Sigmoid colon (tissue), 7 donors: ENCODE measurements at places on chromosomes 1 and 21. TPM values are rescaled to one million over a fixed set of nuclear protein-coding genes. Genes with fewer than 3 reads are reported as not detected.

DNA sequence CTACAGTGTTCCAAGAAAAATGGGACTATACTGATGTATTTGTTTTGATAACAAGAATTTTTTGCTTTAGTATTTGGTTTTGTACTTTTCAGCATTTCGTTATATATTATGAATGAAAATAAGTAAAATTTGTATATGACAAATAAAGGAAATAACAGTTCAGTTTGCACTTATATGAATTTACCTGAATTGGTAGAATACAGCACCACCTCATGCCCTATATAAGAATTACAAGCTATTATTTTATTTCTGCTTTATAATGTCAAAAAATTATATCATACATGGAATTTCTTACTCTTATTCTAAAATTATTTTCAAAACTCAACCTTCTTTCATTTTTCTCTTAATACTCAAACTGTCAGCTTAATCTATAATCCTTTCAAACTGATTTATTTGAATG, 14.6 kb downstream of the EFCAB7 start:
- no peak for DNase-seq

- no peak for DNase-seq
Observed at GRCh38 chr1:235073968-235074522, 54.6 kb downstream of the TOMM20 start.

- no peak for DNase-seq
Observed at GRCh38 chr1:208614610-208615009, 370.4 kb upstream of the PLXNA2 start.

- DNase-seq: no peak
Observed at GRCh38 chr1:159030877-159031447, 21.3 kb downstream of the IFI16 start.

- DNase-seq: no peak
Observed at GRCh38 chr1:235277709-235278108, 50.3 kb downstream of the ARID4B start.

DNA sequence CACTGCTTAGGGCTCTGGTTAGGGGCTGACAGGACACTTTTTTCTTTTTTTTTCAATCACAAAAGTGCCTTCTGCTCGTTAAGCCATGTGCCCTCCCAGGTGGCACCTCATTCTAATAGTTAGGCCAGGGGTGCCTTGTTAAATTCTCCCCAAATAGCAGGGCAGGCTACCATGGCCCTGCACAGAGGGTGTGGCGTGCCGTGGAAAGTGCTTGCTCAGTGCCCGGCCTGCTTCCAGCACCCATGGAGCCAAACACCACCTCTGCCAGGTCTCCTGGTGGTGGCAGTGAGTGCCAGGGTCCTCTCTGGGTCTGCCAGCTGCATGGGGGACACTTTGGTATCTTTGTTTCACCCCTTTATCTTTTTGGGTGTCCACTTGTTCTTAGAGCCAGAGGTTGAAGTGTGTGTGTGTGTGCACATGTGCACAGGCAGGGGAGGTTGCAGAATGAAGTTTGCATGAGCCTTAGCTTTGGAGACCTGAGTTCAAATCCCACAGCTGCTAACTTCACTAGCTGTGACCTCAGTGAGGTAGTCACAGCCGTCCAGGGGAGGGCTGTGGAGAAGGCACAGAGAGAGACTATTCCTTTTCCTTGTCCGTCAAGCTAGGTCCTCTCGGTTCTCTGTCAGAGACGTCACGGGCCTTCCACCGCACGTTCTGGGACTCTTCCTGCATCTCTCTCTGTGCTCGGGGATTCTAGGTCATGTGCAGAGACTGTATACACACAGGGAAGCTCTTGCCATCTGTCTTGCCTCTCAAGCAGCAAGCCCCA, 39.9 kb upstream of the CSF3R start:
- peak; percentile 15 for DNase-seq

DNA sequence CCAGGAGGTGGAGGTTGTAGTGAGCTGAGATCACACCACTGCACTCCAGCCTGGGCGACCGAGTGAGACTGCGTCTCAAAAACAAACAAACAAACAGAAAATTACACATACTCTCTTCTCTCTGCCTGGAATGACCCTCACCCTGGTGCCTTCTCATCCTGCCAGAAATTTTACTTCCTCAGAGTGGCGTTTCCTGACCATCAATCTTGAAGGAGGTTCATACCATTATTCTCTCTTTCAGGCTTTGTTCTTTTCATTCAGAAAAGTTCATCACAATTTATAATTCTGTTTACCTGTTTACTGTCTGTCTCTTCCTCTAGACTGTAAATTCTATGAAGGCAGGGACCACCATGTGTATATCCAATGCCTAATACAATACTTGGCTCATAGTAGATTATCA, 79.3 kb downstream of the RPS6KA1 start:
- DNase-seq: no peak

GRCh38 chr1:26225033-26225831, 8.8 kb upstream of the CEP85 start:
- peak; percentile 70 for DNase-seq

GRCh38 chr1:23909412-23909811, 3.8 kb downstream of the CNR2 start:
- DNase-seq: no peak

DNA sequence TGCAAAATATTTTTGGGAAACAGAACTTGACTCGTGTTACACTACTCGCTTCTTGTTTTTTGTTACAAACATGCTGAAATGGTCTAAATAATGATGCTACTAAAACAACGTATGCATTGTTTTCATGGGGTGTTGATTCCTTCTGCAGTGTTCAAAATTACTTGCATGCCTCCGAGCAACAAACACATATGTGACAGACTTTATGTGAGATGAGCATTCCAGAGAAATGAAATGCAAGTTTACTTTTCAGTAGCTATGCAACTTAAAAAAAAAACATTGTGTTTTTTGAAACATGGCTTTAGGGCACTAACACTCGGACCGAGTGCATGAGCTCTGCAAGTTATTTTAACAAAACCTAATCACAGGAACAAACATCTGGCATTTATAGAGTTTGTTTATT, 84.8 kb downstream of the CAMTA1 start:
- DNase-seq: no peak

GRCh38 chr1:94275083-94275482, 37.7 kb upstream of the ARHGAP29 start:
- DNase-seq: no peak

DNA sequence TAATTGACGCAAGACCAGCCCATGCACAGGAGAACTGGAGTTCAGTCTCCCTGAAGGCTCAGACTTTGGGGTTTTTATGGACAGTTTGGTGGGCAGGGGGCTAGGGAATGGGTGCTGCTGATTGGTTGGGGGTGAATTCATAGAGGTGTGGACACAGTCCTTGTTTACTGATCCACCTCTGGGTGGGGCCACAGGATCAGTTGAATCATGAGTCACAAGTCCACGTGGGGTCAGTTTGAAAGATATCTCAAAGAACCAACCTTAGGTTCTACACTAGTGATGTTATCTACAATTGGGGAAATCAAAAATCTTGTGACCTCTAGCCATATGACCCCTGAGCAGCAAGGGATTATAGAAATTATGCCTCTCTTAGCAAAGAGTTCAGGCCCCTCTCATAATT, 127.9 kb upstream of the L1TD1 start:
- no peak for DNase-seq

- no peak for DNase-seq
Observed at GRCh38 chr21:15121655-15122120, 56.9 kb upstream of the NRIP1 start.

DNA sequence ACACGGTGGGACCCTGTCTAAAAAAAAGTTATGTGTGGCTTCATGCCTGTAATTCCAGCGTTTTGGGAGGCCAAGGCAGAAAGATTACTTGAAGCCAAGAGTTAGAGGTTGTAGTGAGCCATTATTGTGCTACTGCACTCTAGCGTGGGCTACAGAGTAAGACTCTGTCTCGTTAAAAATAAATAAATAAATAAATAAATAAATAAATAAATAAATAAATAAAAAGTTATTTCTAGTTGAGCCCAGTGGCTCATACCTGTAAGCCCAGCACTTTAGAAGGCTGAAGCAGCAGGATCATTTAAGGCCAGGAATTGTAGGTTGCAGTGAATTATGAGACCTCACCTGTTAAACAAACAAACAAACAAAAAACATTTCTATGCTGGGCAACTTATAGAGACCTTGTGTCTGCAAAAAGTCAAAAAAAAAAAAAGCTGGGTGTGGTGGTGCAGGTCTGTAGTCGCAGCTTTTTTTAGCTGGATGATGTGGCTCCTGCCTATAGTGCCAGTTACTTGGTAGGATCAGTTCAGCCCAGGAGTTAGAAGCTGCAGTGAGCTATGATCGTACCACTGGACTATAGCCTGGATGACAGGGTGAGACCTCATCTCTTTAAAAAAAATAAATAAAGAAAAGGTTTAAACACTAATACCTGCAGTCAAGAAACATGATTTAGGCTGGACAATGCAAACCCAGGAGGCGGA, 25.6 kb downstream of the GON4L start:
- DNase-seq: no peak

DNA sequence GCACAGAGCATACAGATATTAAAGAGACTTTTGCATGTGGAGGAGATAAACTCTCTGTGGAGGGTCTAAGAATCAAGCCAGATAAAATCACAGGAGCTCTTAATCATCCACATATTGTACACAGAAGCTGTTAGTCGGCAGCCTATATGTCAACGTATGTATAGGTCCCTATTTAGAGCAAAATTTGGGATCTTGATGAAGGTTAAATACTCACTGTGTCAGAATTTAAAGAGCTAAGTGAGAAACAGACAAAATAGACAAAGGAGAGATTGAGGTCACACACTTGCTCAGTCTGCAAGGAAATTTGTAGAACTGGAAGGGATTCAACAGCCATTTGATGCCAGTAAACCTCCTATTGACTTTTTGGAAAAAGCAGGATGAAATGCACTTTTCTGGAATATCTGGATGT, 4.1 kb upstream of the IRF2BP2 start:
- DNase-seq: no peak

DNA sequence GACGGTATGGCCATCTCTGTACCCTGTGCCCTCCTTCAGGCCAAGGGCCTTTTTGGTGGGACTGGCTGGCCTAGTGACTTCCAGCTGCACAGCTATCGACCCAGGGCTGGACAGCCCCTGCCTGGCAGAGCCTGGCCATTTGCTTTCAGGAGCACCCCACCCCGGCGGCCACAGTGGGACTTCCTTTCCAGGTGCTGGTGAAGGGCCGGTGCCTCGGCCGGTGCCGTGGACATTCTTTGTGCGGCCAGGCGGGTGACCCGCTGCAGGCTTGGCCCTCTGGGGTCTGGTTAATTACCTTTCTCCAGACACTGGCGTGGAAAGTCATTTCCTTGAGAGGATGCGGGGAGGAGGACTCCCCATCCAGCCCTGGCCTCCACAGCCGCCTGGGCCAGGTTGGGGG, 50.1 kb downstream of the PRDM16 start:
- DNase-seq: no peak

GRCh38 chr1:156849151-156849496, 9.8 kb downstream of the INSRR start:
- DNase-seq: no peak

GRCh38 chr1:78101514-78101913, 55.7 kb downstream of the GIPC2 start:
- DNase-seq: no peak

DNA sequence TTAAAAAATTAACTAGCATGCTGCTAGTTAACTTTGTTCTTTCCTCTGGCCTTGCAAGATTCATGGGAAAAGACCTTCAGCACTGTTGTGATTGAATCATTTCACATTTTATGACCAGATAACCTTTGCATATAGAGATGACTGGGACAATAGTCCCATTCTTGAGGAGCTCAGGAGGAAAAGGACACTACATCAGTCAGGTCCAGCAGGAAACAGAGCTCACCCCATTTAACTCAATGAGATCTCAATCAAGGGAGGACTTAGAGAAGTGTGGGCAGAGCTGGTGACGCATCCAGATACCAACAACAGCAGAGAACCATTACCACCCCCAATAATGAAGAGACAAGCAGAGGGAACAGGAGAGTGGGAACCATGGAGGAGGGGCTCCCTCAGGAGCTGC, 109.4 kb upstream of the GUCA2B start:
- DNase-seq: no peak

DNA sequence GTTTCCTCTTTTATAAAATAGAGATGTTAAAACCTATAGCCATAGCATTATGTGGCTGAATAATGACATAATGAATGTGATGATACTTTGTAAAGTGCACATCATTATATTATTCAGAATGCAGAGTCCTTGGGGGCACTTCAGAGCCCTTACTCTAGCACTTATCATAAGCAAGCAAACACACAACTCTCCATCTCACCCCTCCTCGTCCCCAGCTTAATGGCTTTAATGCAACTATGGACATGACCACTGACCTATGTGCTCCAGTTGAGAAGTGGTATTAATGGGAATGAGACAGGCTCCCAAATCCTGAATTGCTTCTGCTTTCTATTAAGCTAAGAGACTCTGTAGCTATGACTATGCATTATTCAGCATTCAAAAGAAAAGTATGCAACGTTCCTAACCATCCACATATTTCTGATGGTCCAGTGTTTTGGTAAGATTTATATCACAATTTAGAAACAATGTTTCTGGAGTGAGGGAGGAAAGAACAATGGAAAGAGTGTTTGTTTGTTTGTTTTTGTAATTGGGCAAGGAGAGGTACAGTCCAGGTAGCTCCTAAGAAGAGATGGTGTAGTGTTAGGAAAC, 194.0 kb upstream of the PLXNA2 start:
- DNase-seq: no peak

DNA sequence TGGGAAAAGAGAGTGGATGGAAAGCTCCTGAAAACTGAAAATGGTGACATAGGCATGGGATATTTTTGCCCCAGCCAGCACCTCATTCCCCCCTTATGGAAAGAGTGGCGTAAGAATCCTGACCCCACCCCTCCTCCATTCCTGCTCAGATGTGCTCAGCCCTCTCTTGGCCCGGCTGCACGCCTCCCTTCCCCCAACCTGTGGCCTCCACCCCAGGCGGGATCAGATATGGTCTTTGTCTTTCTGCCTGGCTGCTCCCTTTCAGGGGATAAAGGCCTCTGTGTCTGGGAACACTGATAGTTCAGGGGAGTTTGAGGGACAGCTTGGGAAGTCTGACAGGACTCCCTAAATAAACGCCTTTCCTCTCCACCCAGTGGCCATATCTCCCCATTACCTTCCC, 49.8 kb downstream of the KIRREL1 start:
- no peak for DNase-seq

- peak; percentile 22 for DNase-seq
Observed at GRCh38 chr21:42387164-42387563, 8.7 kb downstream of the TMPRSS3 start.

DNA sequence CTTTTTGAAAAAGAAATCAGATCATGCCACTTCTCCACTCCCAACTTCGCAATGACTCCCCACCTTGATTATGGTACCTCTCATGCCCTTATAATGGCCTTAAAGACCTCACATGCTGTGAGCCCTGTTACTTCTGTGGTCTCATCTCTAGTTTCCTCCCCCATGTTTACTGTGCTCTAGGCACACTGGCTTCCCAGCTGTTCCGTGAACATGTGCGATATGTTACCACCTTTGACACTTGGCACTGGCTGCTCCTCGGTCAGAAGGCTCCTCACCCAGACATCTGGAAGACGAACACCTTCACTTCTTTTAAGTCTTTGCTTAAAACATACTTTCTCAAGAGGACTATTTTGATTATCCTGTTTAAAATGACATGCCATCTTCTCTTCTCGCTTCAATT, 14.3 kb upstream of the NTMT2 start:
- no peak for DNase-seq

TMPRSS3 gene
- polyA plus RNA-seq: 1.3 TPM

RGS8 gene
- not detected for polyA plus RNA-seq

DNAJC28 gene
- 3.7 TPM for polyA plus RNA-seq

ITLN2 gene
- 0.12 TPM for polyA plus RNA-seq

KRTAP13-4 gene
- polyA plus RNA-seq: not detected

FCGR3A gene
- polyA plus RNA-seq: 30.5 TPM

VWA5B1 gene
- polyA plus RNA-seq: not detected

S100A7A gene
- polyA plus RNA-seq: not detected

C1orf116 gene
- polyA plus RNA-seq: 8.9 TPM

MROH9 gene
- polyA plus RNA-seq: not detected

ATP1A2 gene
- polyA plus RNA-seq: 1.8 TPM

PCP4 gene
- 6.2 TPM for polyA plus RNA-seq

IGSF8 gene
- polyA plus RNA-seq: 34.9 TPM
